ENCODE measurements at places on chromosomes 7 and 10.

DNA sequence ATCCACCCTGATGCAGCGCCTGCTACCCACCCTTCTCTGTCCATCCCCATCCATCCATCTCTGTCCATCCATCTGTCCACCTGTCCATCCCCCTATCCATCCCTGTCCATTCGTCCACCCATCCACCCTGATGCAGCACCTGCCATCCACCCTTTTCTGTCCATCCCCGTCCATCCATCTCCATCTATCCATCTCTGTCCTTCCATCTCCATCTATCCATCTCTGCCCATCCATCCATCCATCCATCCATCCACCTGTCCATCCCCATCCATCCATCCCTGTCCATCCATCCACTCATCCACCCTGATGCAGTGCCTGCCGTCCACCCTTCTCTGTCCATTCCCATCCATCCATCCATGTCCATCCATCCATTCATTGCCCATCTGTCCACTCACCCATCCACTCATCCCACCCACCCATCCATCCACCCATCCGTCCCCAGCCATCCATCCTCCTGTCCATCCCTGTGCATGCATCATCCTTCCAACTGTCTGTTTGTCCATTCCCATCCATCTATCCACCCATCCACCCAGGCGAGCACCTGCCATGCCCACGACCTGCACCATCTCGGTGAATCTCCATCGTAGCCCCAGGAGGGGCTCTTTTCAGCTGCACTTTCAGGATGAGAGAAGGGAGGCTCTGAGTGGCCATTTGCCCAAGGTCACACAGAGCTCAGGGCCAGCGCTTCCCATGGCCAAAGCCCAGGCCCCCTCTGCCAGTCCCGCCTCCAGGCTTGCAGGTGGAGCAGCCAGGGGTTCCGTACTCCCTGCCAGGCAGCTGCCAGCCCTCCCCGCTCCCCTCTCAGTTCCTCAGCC lies 137.4 kb downstream of the LHPP start:
- DNase-seq = no peak

GRCh38 chr7:54439391-54439790 lies 102.8 kb upstream of the VSTM2A start:
- DNase-seq = no peak

- no peak for DNase-seq
Measured at GRCh38 chr7:125119559-125120115, 190.0 kb upstream of the POT1 start.

DNA sequence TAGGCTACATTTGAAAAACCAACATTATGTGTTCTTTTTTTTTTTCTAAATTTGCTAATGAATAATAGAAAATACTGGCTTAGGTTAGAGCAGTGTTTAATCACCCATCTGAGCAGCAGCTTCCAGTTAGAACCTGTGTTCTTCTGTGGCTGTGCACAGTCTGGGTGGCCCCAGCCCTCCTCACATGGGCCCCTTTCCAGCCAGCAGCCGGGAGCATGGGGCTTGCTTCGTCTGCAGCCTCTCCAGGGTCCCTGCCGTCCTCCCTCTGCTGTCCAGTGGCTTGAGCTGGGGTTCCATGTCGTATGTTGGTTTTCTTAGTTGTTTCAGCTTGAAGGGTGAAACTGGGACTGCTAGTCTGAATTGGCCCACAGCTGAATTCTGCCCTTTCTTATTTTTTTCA lies 37.3 kb downstream of the BNIP3 start:
- DNase-seq = no peak

DNA sequence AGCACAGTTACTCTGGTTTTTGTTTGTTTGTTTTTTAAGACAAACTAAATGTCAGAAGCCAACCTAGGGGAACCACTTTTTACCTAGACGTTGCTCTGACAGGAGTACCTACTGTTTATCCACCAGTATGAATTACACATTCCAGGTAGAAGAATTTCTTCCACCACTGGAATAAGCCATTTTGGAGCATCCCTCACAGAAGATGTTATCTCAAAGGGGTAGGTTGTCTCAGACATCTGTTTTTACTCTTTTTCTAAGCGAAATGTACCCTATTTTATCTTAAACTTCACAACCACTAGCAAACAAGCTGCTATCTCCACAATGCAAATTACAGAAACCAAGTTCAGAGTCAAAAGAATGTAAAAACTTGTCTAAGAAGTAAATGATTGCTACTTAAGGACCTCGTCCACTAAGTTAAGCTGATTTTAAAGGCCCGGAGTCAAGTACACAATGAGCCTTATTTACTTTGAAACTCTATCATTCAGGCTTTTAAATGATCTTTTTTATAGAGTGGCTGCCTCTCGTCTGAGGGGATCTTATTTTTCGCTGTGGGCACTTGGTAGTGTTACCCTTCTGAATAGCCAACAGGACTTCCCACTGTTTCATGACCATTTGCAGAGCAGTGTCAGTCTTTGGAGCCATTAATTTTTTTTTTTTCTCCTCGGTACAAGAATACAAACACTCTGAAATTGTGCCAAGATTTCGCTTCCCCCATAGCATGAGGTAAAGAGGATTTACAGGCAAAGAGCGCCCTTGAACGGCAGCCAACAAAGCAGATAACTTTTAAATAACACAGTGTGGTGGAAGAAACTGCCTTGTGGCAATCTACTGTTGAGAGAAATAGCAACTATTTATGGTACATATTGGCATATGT lies 15.7 kb upstream of the ARMC3 start:
- DNase-seq = no peak

- DNase-seq = no peak
Measured at GRCh38 chr7:88437132-88437531, 130.4 kb upstream of the STEAP4 start.

GRCh38 chr10:123706236-123706635 lies 40.1 kb downstream of the GPR26 start:
- no peak for DNase-seq

- no peak for DNase-seq
Measured at GRCh38 chr7:153934629-153935028, 117.6 kb upstream of the DPP6 start.

DNA sequence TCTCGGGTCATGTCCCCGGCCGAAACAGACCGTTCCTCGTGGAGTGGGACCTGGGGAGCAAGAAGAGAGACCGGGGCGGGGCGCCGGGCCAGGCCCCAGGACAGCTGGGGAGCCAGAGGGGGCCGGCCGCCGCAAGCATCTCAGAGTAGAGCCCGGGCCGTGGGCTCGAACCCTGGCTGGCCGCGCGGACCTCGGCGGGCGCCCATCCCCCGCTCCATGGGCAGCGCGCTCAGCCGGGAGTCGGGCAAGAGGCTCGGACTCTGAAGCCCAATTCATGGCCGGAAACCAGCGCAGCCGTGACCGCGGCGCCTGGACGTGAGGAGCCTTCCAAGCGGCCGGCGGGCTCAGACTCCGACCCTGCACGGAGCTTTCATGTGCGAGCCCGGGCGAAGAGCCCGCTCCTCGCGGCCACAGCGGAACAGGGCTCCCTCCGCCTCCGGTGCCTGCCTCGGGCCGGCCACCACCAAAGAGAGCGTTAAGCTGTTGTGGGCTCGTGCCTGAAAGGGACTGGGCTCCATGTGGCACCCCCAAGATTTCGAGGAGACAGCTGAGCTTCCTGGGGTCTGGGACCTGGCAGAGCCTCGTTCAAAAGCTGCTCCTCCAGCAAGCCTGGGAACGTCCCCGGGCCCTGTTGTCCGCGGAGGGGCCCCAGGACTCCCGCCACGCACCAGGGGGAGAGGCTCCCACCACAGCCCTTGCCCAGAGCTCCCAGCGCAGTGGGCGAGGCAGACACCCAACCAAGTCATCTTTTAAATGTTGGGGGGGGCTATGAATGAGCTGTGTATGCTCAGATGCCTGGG lies 757 bp upstream of the GRID1 start:
- DNase-seq = no peak

DNA sequence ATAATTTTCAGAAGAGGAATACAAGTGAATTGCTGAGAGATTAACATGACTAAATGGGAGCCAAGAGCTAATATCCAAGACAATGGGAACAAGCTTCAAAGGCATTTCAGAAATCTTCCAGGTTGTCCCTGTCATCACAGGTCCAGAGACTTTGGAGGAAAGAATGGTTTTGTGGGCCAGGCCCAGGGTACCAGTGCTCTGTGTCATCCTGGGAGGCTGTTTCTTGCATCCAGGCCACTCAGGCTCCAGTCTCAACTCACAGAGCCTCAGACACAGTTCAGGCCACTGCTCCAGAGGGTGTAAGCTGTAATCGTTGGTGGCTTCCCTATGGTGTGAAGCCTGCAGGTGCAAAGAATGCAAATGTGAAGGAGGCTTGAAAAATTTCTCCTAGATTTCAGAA lies 170.4 kb upstream of the NRG3 start:
- no peak for DNase-seq

DNA sequence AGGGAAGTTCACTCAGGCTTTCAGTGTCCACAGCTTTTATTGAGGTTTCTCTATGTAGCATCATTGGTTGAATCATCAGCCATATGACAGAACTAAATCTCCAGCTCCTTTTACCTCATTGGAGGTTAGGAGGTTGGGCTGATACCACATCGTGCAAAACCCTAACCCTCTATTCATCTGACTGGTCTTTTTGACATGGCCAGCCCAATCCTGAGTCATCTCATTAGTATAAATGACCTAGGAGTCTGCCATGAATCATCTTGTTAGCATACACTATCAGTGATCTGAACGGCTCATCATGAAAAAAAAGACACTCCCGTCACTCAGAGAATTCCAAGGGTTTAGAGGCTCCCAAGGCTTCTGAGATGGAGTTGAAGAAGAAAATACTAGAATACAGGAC lies 669.8 kb upstream of the POT1 start:
- no peak for DNase-seq

- DNase-seq = no peak
Measured at GRCh38 chr7:37531225-37531624, 82.6 kb upstream of the ELMO1 start.

GRCh38 chr7:112358513-112358912 lies 91.7 kb upstream of the IFRD1 start:
- no peak for DNase-seq

DNA sequence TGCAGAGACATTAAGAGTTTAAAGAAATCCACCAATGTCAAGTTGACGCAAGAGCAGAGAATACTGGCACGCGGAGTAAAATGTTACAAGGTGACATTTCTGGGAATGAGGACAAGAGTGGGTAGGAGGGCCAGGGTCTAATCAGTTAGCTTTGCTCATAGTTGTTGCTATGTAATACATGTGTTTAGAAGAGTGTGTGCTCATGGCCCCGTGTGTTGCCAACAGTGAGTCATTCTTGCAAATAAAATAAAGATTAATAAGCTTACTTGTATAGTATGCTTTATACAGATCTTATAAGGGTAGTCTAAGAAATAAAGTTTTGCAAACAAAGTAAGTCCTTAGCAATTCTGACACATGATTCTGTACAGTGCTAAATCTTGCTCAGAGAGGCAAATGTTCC lies 64.5 kb downstream of the DNMBP start:
- DNase-seq = no peak

- no peak for DNase-seq
Measured at GRCh38 chr10:104330168-104331110, 7.8 kb downstream of the ITPRIP start.

DNA sequence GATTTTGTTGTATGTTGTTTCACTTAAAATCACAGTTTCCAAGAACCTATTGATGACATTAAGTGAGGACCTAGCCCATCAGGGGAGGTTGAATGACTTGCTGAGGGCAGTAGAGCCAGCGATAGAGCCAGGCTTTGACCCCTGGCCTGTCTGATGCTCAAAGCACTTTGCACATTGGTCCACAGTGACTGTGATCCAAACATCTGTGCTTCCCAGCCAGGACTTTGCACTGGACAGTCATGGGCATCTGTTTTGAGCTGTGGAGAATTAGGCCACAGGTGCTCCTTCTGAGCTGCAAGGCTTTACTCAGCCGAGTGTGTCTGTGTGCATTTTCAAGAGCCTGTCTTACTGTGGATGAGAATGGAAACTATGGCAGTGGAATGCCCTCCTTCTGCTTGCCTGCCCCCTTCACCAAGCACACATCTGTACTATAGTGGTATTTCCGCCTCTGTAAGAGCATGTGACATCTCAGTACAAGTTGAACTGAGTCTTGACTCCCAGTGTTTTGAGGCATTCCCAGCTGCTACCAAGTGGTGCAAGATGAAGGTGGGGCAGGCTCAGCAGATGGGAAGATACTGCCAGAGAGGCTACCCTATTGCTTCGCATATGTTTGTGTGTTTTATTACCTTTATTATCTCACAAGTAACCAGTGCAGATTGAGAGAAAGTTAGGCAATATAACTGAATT lies 72.7 kb upstream of the AOAH start:
- DNase-seq = no peak

DNA sequence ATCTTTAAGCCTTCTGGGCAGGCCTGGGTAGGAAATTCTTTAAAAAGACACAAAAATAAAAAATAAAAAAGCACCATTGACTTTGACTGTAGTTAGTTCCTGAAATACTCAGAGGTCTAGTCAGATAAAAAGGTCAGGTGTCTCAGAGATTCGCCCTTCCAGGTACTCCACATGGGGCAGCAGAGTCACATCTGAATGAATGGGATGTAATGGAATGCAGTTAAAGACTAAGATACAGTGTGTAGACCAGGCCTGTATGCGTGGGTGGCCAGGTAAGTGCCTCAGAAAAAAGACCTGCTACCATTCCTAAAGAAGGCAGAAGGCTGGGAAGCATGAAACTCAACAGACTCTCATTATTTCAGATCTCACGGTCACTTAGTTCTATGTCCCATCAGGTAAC lies 68.6 kb upstream of the SEM1 start:
- no peak for DNase-seq
